Activated naive CD4-positive, alpha-beta T cell treated with anti-CD3 and anti-CD28 coated beads, Interleukin-2, amount 50 U/mL, for 16 hours (primary cell): ENCODE measurements at places on chromosomes 3 and 15.

- DNase-seq, result no peak
These were observed 85.2 kb upstream of the CCDC39 start for GRCh38 chr3:180764481-180764880.

- DNase-seq, result no peak
These were observed 8.2 kb upstream of the NMD3 start for GRCh38 chr3:161212906-161213305.

- no peak for DNase-seq
These were observed 179.3 kb downstream of the SMAD6 start for GRCh38 chr15:66881173-66881905.

DNA sequence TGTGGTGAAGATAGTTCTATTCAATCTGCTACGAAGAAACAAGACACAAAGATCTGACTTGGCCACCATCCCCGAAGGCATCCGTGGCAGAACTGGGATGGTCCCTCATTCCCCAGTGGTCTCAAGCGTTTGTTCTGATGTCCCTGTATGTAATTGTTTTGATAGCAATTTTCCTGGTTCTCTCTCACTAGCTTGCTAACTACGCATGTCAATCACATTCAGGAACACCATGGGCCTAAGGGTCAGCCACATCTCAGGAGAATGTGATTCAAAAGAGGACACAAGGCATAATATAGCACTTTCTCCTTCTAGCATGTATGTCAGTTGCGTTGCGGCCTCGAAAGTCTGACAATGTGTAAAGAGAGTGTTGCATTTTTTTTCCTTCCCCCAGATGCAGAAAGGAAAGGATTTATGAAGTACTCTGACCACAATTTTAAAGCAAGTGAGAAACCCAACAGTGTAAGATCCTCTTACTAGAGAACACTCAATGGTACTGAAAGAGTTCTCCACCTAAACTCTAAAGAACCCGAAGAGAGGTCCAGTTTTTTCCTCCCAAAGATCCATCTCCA lies 32.0 kb upstream of the TCF12 start:
- DNase-seq, result no peak

GRCh38 chr15:74228723-74229081 lies 7.4 kb upstream of the CCDC33 start:
- DNase-seq, result no peak

- DNase-seq, result no peak
These were observed 17.4 kb downstream of the FSD2 start for GRCh38 chr15:82788496-82788895.

DNA sequence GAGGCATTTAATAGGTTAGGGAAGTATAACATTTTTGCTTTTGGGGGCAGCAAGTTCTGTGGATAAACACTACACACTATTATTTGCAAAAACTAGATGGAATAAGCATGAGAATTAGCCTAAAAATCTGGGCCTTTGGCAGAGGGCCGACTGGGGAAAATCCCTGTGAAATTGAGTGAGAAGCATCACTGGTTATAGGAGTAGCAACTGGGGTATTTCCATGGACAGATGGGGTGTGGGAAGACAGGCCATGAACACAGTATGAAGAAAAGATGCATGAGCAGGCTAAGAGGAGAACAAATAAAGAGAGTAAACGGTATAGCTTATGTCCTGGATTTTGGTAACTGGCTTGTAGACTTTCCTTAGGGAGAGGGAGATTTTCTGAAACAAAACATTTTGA lies 32.9 kb upstream of the CSPG5 start:
- DNase-seq, result no peak

- peak; percentile 28 for DNase-seq
These were observed 14.3 kb upstream of the CCNL1 start for GRCh38 chr3:157174290-157174648.

- DNase-seq, result no peak
These were observed 41.7 kb upstream of the C3orf80 start for GRCh38 chr3:160183345-160184076.
